NCI-H446 (cell line): ENCODE measurements at places on chromosomes 2 and 18.

DNA sequence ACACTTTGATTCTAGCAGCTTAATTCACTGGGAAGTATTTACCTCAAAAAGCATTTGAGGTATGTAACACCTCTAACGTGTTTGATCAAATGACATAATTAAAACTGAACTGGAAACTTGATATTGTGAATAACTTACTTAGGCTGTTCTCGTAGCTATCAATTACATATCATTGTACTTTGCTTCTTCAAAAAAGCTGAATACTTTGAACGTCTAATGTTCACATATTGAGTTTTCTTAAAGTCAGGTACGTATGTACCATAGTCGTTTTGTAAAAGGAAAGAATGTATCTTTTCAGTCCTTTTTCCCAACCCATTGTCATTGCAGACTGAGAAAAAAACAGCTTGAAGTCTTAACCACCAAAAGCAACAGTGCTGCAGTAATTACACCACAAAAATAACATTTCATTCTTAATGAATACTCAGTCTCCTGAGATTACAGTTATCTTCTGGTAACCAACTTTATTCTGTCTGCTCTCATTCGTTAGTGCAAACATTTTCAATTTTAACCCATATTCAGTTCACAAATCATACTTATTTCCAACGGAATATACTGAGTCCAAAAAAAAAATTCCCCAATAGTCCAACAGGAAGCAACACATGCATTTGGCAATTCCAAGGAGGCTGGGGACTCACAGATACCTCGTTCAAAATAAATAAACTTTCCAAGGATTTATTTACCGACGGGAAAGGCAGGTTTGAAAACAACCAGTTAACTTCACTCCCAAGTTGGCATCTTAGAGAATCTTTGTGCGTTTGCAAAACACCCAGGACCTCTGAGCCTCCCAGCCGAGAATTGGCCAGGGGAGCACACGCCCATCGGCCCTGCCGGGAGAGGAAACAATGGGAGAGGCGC is 1.1 kb downstream of the CHN1 start:
- DNase-seq, result no peak

DNA sequence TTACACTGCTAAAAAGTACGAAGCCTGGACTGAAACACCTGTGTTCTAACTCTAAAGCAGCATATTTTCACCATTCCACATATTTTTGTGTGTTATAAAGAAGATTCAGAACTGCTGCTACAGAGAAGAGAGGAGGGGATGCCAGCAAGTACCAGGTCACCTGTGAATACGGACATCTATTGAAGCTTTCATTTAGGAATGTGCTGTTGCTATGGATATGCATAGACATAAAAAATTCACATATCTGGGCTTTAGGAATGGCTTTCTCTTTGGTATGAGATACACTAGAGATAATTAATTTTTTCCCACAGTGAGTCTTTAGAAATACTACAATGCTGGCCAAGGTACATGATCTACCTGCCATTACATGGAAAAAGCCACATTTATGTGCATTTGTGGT is 238.5 kb downstream of the WDR7 start:
- no peak for DNase-seq

GRCh38 chr2:62343206-62343605 is 147.3 kb downstream of the B3GNT2 start:
- DNase-seq, result no peak

GRCh38 chr2:132037527-132038178 is 124.1 kb downstream of the ANKRD30BL start:
- no peak for DNase-seq

GRCh38 chr2:2542966-2543611 is 212.0 kb upstream of the MYT1L start:
- no peak for DNase-seq

- DNase-seq, result no peak
These were observed 167.5 kb downstream of the BCL2 start for GRCh38 chr18:63152096-63152495.

- no peak for DNase-seq
These were observed 20.2 kb downstream of the SKA1 start for GRCh38 chr18:50395093-50395492.

GRCh38 chr2:26708457-26708856 is 15.9 kb downstream of the KCNK3 start:
- no peak for DNase-seq

- no peak for DNase-seq
These were observed 315.8 kb downstream of the GULP1 start for GRCh38 chr2:188607501-188607900.

- DNase-seq, result no peak
These were observed at the start of gene SPEG for GRCh38 chr2:219434718-219435525. Gene SPEG, plus strand, starts transcription at chr2:219434843. Its CDS starts 135 bp downstream, at chr2:219434978.

- no peak for DNase-seq
These were observed 222.8 kb downstream of the ARL4C start for GRCh38 chr2:234273887-234274584.

DNA sequence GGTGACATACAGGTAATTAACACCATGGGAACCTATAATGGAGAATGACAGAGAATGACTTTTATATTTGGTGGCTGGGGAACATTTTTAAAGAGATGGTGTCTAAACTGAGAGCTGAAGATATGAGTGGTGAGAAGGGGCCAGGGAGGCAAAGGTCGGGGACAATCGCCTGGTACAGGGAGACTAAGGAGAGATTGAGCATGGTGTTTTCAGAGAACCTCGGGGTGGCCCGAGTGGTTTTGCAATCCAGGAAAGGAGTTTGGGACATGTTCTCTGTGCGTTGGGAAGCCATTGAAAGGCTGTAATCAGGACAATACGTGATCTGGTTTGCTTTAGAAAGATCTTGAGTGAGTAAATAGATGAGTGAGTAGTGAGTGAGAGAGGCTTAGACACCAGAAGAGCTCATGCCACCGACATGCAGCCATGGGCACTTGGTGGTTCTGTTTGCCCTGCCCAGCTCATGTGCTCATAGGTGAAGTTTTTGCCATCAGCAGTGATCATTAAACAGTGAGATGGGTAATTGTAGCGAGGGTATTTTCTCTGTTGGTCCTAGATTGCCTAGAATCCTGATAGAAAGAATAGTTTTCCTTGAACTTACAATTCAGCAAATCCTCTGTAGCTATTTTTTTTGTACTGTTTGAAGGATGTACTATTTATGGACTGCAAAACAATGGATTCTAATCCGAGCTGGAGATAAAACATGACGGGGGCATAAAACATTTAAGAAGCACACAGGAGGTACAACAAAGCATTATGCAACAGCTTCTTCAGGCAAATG is 114.7 kb downstream of the SH3RF3 start:
- DNase-seq, result no peak

GRCh38 chr2:129821445-129821844 is 158.0 kb upstream of the RAB6C start:
- no peak for DNase-seq

- no peak for DNase-seq
These were observed 2.8 kb downstream of the SNORC start for GRCh38 chr2:232872826-232873225.

- DNase-seq, result peak; percentile 77
These were observed 785.6 kb downstream of the NR4A2 start for GRCh38 chr2:155546721-155547555.

DNA sequence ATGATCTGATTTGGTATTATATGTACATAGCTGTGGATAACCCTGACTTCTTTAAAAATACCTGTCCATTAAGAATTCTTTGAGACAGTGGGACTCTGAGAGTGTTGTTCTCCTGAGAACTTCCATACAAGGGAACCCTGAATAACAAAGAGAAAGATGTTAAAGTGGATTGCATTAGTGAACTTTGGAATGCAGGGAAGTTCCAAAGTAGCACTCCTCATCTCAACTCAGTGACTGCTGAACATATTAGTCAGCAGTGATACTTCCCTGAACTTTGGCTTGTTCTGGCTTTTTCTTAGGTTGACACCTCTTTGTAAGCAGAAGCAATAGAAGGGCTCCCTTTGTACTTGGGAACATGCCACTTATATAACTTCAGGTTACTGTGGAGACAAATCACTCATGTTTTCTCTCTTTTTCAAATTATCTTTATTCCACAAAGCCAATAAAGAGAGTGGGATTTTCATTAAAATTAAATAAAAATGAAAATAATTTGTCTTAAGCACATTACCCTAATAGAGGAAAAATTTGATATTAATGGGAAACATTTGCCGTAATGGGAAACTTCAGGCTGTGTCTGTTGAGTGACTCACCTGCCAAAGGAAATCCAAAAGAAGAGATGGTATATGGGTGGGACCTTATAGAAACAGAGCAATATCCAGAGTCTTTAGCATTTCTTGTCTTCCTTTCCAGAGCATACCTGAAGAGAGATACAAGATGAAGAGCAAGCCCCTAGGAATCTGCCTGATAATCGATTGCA is 33.3 kb downstream of the CFLAR start:
- DNase-seq, result no peak

DNA sequence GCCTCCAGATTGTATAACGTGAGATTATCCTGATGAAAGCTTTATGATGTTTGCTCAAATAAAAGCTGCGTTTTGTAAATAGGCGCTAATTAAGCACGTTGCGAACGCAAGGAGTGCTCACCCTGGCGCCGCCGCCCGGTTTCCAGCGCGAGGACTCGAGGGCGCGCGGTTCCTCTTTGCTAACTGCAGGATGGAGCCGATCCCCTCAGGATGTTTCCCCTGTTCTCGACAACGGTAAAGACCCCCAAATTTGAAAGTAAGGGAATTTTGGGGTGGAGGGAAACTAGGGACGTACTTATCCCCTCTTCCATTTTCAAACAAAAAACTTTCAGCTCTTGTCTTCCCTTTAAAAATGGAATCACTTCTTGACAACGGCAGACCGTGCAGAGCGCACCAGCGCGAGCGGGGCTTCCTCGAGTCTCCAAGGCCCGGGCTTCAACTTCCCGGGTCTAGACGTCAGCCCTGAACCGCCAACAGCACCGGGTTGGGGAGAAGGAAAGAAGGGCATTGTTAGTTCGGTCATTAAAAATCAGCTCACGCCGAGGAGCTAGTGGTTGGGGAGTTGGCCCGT is 1.1 kb upstream of the GBX2 start:
- DNase-seq, result no peak

DNA sequence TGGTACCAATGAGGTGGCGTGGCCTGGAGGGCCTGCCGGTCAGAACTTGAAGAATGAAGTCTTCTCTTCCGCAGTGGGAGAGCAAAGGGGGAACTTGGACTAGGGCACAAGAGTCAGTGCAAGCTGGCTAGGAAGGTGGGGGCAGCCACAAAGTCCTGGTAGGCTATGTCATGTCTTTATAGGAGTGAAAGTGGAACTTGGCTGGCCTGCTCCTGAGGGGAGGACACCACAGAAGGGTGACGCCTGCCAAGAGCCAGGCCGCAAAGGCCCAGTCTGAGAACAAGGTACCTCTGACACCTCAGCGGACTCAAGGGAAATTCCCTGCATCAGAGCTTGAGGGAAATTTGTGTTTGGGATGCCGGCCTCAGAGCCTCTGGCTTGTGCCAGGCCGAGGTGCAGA is 32.2 kb upstream of the MAP3K20 start:
- no peak for DNase-seq
